ENCODE measurements at places on chromosomes 1 and 21.

GRCh38 chr1:54837002-54837853 lies 36.1 kb upstream of the TTC22 start:
- DNase-seq: no peak

DNA sequence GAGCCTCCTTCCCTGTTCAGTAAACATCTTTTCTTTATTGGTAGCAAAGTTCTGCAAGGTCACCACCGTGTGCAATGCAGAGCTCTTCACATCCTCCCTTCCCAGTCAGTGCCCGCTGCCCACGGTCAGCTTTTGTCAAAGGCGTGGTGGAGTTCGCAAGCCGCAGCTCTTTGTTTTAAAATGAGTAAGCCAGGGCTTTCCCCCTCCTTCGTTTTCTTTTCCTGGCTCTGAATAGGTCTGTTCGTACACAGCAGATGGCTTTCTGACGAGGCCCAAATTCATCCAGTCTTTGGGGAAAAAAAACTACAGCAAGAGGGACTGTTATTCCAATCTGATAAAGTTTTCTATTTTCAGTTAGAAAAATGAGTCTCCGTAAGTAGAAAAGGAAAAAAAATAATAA lies 153.2 kb downstream of the LRIG2 start:
- no peak for DNase-seq

GRCh38 chr1:56933161-56933560 lies 32.7 kb downstream of the C8B start:
- DNase-seq: no peak

- DNase-seq: no peak
These were observed 1.2 kb downstream of the SAMD11 start for GRCh38 chr1:924656-925560.

DNA sequence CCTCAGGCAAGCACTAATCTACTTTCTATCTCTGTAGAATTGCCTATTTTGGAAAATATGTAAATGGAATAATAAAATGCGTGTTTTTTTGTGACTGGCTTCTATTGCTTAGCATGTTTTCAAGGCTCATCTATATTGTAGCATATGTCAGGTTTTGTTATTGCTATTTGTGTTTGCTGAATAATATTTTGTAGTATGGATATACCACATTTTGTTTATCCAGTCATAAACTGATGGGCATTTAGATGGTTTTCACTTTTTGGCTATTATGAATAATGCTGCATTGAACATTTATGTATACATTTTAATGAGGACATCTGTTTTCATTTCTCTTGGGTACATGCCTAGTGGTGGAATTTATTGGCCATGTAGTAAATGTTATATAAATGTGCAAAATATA lies 183.3 kb upstream of the ZP4 start:
- no peak for DNase-seq

DNA sequence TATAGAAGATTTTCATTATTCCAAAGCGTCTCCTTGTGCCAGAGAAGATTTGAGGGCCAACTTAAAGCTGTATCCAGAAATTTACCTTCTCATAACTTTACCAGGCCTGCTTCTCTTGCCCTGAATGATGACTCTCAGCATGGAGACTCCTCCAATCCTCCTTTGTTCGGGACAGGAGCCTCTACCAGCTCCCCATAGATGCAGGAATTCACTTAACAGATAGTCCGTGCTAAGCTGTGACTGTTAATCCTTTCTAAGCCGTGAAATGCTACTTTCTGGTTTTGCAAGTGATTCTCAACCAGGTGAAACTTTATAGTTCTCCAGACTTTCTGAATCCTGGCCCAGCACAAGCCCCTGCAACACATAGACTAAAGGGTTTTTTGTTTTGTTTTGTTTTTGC lies 31.8 kb upstream of the KCND3 start:
- DNase-seq: no peak

- no peak for DNase-seq
These were observed 64.5 kb upstream of the PLPPR5 start for GRCh38 chr1:99069146-99069545.
